ENCODE measurements at places on chromosomes 5 and 9.

GRCh38 chr9:8782237-8782636, 982.7 kb upstream of the DMAC1 start:
- DNase-seq = no peak

DNA sequence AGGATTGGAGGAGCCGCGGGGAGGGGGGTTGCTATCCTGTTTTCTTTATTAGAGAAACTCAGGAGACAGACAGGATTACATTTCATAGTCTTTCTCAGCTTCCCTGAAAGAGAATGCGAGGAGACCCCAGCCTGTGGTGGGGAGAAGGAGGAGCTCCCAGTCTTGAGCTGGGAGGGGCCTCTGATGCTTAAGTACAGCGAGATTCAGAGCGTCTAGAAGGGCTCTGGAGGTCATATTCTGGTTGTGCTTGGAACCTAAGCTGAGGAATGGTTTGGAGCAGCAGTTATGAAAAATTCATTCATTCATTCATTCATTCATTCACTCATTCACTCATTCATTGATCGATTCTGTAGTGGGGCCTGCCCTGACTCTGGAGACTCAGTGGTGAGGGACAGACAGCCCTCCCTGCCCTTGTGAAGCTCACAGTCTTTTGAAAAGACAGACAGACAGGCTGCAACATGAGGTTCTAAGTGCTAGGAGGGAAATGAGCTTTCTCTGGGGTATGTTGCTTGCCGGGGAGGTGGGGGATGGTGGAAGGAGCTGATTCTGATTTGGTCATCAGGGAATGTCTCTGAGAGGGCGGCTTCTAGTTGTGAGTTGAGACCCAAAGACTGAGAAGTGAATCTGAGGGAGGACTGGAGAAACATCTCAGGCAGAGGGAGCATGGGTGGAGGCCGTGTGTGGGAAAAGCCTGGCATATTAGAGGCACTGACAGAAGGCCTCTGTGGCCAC, 2.5 kb upstream of the SPRY4 start:
- no peak for DNase-seq

GRCh38 chr9:134597957-134598883, 43.4 kb upstream of the COL5A1 start:
- no peak for DNase-seq

GRCh38 chr9:93059011-93059714, 662 bp downstream of the SUSD3 start:
- no peak for DNase-seq

GRCh38 chr5:490116-491106, 33.8 kb downstream of the SLC9A3 start:
- no peak for DNase-seq

GRCh38 chr9:121455527-121456239, 44.0 kb downstream of the GGTA1 start:
- no peak for DNase-seq

GRCh38 chr5:93611273-93611975, 28.4 kb downstream of the NR2F1 start:
- no peak for DNase-seq

DNA sequence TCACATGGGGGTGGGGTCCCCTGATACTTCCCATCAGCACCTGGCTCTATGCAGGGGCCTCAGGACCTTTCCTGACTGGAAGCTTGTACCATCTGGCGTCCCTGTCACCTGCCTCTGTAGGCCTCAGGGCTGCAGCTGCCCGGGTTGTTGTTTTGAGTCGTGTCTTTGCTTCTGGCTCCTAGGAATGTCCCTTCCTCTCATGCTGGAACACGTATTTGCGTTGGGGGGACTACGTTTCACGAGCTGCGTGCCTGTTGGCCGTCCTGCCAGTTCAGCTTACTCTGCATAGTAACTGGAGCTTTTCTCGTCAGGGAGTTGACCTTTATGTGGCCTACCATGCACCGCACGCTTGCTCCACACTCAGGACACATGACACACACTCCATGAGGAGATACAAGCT, 54.9 kb upstream of the IRX4 start:
- no peak for DNase-seq

DNA sequence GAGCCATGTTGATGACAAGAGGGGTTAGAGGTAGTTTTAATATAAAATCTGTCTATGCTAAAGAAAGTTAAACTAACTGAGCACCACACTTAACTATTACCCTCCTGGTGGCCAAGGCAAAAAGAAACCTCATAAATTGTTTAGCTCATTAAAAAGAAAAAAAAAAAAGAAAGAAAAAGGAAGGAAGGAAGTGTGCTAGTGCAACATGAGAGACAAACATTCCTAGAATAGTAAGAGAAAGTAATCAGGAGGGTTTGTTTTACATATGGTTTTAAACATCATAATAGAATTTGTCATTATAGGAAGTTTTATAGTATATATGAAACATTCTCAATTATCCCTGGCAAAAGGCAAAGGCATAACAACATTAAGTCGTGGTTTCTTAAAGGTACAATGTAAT, 152.3 kb downstream of the SNX18 start:
- DNase-seq = no peak

DNA sequence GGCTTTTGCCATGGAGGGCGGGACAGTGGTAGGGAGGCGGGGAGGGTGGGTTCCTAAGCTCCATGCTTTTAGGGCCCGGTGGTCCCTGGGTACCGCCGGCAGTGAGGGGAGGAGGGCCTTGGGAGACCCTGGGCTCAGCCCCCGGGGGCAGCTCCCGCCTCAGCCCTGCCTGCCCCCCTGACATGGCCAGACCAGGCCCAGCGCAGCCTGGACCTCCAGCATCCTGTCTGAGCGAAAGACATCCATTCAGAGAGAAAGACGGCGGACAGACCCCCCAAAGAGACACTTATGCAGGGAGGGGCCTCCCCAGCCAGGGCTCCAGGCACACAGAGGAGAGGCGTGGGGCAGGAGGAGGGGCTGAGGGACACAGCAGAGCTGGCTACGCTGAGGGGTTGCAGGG, 45.3 kb downstream of the KCNT1 start:
- no peak for DNase-seq

GRCh38 chr5:104452550-104452949, 890.0 kb upstream of the NUDT12 start:
- no peak for DNase-seq

DNA sequence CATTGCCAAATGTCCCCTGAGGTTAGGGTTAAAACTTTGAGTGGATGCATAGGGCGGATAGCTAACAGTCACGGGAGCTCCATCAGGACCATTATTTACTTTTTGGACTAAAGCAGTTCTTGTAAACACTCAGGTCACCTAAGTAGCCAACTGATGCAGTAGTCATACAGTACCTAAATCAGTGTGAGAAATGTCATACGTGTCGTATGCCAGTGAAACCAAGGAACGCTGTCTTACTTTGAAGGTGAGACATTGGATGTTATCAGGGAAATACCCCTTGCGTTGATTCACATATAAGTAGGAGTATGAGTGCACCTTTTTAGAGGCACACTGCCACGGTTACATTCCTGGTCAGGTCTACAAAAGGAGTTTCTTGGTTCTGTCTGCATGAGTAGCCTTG, 101.9 kb downstream of the LNPEP start:
- no peak for DNase-seq

- DNase-seq = no peak
These were observed 94.0 kb downstream of the INVS start for GRCh38 chr9:100193078-100193477.

DNA sequence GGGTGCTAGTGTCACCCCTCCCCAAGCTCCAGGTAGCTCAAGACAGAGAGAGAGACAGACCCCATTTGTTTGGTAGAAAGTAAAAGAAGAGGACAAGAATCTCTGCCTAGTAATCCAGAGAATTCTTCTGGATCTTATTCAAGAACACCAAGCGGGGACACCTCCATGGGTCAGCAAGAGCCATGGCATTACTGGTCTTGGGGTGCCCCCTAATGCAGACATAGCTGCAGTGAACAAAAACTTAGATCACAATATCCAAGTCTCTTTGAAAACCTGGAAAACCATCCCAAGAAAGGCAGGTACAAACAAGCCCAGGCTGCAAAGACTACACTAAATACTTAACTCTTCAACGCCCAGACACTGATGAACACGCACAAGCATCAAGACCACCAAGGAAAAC, 29.9 kb upstream of the PDE4D start:
- no peak for DNase-seq

DNA sequence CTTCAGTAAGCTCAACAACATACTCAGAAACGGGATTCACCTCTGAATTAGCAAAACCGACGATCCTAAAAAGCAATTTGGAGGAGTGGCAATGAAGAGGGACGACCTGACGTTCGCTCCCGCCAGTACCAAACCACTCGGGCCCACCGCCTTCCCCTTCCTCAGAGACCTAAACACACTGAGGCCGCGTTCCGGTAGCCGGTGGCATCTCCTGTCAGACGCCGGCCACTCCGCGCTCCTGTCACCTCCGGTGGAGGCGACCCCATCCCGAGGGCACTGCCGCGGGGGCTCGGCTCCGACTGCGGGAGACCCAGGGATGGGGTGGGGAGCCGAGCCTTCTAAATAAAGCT, 617 bp downstream of the PPP6C start:
- no peak for DNase-seq

- DNase-seq = no peak
These were observed 359.0 kb downstream of the SLIT3 start for GRCh38 chr5:168941901-168942300.

GRCh38 chr5:179509239-179509638, 41.1 kb upstream of the RUFY1 start:
- no peak for DNase-seq

DNA sequence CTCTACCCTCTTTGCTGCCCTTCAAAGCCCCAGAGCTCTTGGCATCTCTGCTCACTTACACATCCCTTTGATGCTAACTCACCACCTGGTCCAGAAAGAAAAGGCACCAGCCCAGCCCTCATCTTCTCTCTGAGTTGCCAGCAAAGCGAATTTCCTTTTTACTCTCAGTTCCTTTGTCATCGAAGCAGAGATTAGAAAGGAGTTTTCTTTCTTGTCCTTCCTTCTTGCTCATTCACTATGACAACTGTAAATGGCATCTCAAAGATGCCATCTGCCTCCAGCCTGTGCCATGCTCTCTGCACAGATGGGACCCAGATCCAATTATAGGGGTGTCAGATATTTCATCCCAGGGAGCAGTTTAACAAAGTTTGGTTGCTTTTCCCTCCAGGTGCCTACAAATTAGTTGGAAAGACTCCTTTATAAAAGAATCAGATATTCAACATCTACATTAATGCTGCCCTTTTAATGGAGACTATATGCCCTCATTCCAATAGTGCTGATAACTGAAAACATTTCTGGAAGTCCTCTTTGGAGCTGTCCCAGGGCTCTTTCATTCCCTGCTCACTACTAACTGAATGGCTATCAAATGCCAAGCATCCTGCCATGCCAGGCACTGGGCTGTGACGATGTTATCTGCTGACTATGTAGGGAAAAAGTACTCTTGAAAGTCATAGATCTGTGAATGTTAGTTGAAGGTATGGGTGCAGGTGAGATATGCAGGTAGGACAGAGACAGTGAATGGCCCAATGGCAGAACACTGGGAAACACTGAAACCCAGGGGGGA, 58.9 kb downstream of the SUSD1 start:
- no peak for DNase-seq

DNA sequence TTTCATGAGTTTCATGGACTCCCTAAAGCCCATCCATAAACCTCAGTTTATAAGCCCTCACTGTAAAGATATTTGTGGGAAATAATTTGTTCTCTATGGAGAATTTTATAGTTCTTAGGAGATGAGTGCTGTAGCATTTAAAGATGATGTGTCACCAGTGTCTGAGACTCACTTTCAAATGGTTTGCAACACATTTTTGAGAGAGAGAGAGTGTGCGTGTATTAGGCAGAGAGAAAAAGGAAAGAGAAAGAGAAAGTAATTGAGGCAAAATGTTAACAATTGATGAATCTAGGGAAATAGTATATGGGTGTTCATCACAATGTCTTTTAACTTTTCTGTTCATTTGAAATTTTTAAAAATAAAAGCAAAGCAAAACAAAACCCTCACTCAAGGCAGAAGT, 479.0 kb downstream of the ZSWIM6 start:
- DNase-seq = no peak

DNA sequence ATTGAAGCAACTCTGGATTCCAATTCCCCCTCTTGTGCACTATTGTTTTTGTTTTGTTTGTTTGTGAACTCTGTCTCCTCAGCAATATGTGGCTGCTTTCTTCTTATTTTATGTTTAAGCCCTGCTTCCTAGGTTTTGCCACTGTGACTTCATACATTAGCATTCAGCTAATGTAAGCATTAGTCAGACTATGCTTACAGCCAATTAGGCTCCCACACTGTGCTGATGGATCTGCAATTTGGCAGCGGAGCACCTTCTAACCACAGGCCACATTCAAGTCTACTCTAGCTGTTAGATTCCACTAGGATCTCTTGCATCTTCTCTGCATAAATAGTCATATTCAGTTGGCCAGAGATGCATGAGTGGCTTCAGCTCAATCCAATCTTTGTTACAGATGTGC, 9.6 kb upstream of the BICD2 start:
- DNase-seq = no peak

DNA sequence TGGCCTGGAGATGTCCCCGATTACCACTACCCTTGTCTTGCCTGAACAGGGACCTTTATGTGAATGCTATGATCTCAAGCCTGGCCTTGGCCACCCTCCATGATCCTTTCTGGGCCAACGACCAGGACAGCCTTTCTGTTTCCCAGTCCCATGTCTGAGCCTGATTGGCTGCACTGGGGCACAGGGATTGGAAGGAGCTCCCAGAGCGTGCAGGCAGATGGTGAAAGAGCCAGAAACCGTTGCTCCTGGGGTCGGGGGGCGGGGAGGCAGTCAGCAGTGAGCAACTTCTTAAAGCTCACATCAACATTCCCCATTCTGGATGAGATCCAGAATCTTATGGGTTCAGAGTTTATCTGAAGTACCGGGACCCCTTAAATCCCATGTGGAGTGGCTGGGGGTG, 84.4 kb downstream of the INSYN2B start:
- DNase-seq = no peak

DNA sequence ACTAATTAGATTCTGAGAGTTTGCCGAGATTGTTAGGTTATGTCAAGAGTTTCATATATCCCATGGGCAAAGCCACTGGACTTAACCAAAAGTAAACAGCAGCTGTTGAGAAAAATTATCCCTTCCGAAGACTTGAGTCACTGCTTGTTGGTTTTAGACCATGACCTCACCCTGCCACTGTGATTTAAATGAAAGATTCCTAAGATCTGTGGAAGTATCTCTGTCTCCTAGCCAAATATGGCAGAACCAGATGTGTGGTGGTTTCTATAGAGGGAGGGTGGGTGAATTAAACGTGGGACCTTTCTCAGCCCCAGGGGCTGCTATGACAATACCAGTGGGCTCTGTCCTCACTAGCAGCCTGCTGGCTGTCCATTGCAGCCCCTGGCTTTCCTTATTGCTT, 19.3 kb downstream of the DMRT3 start:
- DNase-seq = no peak

DNA sequence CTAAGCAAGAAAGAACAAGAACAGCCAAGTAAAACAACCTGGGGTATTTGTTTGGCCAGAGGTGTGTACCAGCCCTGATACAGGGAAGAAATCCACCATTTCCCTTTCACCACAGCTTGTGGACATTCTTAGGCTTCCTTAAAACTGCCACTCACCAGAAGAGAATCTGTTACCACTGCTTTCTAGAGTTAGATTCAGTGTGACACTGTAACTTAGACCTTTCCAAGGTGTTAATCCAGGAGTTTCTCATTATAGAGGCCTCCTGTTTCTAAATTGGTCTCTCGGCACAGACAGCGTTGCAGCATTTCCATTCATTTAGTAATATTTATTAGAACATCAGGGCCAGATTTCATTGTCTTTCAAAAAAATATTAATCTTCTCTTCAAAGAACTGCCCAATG, 55.0 kb downstream of the NIPAL4 start:
- DNase-seq = no peak

GRCh38 chr9:129611307-129611800, 9.5 kb downstream of the C9orf50 start:
- no peak for DNase-seq

GRCh38 chr5:16815432-16815831, 120.7 kb downstream of the MYO10 start:
- no peak for DNase-seq

All from NCI-H748 treated with DMSO at 0.1 percent for 48 hours (cell line).